Ecto neural progenitor cell (in vitro differentiated cells): ENCODE measurements at places on chromosomes 13 and 19.

DNA sequence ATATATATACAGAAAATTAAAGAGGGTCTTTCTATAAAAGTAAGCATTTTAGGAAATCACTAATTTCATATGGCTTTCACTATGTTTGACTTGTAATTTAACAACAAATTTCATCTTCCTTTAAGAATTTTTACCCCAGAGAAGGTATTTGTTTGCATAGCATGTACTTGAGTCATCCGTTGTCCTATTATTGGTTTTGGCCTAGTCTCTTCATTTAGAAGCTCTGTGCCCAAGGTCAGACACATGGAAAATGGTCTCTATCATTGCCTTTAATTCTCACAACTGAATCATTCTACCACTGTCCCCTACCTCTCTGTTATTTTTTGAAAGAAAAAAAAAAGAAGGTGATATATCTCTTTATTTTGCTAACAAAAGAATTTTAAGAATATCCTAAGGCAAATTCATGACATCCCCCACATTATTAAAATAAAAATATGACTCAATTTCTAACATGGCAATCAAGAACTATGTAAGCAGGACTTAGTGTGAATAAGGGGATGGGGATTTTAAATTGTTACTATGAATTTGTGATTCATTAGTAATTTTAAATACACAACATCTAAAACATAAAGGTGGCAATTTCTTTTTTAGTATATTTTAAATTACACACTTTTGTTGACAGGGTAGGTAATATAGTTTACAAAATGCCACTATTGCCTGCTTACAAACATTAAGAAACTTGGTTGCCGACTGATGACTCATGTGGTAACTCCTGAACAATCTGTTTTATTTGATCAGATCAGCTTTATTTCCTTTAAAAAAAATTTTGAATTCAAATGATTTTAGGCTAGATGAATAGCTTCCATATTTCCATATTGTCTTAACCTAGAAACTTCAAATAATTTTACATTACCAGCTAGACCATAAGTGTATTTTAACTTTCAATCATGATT lies 13.9 kb downstream of the SLITRK5 start:
- DNase-seq: no peak

- no peak for DNase-seq
Measured at GRCh38 chr13:63540061-63540460, 2124.4 kb upstream of the PCDH20 start.

GRCh38 chr13:84431646-84432045 lies 549.4 kb upstream of the SLITRK1 start:
- no peak for DNase-seq

- no peak for DNase-seq
Measured at GRCh38 chr13:94254737-94255136, 224.7 kb downstream of the DCT start.

- DNase-seq: peak; percentile 18
Measured at GRCh38 chr13:20404488-20405222, 121.0 kb downstream of the CRYL1 start.

GRCh38 chr13:90068658-90069057 lies 1278.8 kb upstream of the MIR17HG start:
- DNase-seq: no peak

- peak; percentile 69 for DNase-seq
Measured at GRCh38 chr19:10290876-10291553, 1.3 kb downstream of the ICAM5 start.

- no peak for DNase-seq
Measured at GRCh38 chr13:101490406-101491015, 38.0 kb downstream of the ITGBL1 start.

DNA sequence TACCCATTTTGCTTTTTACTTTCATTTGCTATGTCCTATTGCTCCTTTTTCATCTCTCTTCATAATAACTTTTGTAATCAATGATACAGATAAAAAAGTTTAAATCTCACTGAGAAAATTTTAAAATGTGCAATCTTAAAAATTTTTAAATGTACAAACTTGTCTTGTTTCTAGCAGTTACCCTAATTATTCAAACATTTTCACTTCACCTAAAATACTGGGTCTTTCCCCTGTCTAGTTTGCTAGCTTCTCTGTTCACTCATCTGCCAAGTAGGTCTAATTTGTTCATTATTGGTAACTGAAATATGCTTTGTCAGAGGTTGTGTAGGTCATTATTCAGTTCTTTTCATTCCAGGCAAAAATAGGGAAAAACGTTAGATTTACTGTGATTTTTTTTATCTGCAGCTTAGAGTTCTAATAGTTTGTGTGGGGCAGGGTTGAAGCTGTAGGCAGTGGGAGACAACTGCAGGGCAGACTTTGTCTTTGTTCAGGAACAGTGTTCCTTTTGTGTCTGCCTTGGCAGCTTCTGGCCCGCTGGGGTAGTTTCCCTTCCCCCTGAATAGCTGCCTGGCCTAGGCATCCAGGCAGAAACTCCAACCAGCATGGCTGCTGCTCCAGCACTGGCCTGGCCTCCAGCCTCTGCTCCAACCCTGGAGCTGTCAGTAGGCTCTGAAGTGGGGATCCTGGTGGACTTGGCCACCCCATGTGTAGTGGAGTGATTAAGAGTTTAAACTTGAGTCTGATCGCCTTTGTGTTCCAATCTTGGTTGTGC lies 48.5 kb downstream of the WDFY2 start:
- DNase-seq: peak; percentile 77

- DNase-seq: no peak
Measured at GRCh38 chr19:13068085-13068846, 34.4 kb downstream of the LYL1 start.

- no peak for DNase-seq
Measured at GRCh38 chr13:21932996-21933395, 262.1 kb downstream of the FGF9 start.

GRCh38 chr13:56283262-56283828 lies 857.4 kb upstream of the PRR20A start:
- DNase-seq: no peak

- no peak for DNase-seq
Measured at GRCh38 chr13:28327373-28328270, 167.3 kb downstream of the FLT1 start.

- DNase-seq: no peak
Measured at GRCh38 chr13:21139374-21139773, 37.0 kb downstream of the SKA3 start.

DNA sequence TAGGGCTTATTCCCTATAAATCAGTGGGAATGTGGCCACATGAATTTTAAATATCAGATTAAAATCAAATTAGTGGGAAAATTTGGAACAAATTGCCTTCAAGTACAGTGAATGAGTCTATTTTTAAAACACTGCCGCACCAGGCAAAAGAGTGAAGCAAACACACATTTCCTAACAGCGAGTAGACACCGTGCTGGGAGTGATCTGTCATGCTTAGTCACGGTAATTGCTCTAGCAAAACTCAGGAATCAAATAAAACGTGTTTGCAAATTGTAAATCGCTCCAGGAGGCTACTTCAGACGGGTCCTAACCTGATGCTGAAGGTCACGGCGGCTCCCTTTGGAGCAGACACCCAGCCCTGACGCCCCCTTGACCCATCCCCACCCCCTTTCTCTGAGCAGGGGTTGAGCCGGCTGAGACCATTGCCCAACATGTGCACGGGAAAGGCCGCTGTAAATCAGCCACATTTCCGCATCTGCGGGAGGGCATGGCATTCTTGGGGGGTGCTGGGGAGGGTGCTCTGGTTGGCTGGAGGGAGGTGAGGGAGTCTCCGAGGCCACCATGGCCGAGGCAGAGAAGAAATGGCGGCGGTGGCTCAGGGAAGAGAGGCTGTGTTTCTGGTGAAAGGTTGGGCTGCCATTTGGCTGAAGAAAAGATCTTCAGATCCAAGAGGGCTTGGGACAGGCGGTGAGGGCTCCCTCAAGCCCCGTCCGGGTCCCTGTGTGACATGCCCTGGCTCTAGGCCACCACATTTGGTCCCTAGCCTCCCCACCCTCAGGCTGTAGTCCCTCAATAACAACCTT lies 8.9 kb downstream of the CEBPA start:
- DNase-seq: no peak

- DNase-seq: peak; percentile 62
Measured at GRCh38 chr19:53870485-53870844, 2.8 kb downstream of the MYADM start.

- no peak for DNase-seq
Measured at GRCh38 chr13:67273001-67273400, 42.9 kb upstream of the PCDH9 start.

GRCh38 chr13:95647321-95647720 lies 2.8 kb upstream of the DZIP1 start:
- no peak for DNase-seq

GRCh38 chr19:38155453-38155852 lies 68.6 kb downstream of the DPF1 start:
- DNase-seq: no peak

GRCh38 chr13:48775285-48775684 lies 121.6 kb downstream of the CYSLTR2 start:
- DNase-seq: no peak
